ENCODE measurements at places on chromosomes 7 and 10.

- no peak for DNase-seq
Measured at GRCh38 chr7:131157530-131158243, 170.0 kb upstream of the MKLN1 start.

DNA sequence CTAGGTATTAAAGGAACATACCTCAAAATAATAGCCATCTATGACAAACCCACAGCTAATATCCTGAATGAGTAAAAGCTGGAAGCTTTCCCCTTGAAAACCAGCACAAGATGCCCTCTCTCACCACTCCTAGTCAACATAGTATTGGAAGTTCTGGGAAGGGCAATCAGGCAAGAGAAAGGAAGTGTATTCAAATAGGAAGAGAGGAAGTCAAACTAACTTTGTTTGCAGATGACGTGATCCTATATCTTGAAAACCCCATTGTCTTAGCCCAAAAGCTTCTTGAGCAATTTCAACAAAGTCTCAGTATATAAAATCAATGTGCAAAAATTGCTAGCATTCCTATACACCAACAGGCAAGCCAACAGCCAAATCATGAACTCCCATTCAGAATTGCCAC lies 131.3 kb downstream of the FANK1 start:
- DNase-seq: no peak

DNA sequence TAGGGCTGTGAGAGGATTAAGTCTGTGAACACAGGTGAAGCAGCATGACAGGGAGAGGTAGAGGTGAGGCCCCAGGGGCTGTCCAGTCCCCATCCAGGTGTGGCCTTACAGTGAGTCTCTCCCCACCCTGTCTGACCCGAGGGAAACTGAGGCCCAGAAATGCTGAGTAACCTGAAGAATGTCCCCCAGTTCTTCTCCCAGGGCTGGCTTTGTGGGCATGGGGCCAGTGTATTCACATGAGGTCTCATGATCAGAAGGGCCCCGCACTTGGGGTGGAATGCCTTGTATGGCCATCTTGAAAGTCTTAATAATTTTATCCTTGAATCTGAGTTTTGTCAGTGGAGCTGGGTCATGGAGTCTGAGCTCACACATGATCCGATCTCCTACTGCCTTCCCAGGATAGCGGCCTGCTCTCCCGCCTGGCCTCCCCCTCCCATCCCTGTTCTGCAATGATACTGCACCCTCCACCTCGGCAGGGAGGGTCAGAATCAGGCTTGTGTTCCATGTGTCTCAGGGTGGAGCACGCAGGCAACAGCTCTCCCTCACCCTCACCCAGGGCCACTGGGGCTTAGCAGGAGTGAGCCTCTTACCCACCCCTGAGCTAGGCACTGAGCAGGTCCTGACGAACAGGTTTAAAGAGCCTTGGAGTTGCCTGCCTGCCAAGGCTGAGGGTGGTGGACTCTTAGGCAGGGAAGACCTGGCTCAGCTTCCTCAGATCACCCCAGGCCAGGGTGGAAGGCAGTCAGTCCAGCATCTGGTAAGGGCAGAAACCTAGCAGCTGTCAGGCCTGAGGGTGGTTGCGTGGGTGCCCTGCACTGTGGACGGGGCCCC lies 41.4 kb upstream of the NPFFR1 start:
- DNase-seq: no peak

GRCh38 chr7:33399528-33400213 lies 270.3 kb downstream of the BBS9 start:
- DNase-seq: no peak

DNA sequence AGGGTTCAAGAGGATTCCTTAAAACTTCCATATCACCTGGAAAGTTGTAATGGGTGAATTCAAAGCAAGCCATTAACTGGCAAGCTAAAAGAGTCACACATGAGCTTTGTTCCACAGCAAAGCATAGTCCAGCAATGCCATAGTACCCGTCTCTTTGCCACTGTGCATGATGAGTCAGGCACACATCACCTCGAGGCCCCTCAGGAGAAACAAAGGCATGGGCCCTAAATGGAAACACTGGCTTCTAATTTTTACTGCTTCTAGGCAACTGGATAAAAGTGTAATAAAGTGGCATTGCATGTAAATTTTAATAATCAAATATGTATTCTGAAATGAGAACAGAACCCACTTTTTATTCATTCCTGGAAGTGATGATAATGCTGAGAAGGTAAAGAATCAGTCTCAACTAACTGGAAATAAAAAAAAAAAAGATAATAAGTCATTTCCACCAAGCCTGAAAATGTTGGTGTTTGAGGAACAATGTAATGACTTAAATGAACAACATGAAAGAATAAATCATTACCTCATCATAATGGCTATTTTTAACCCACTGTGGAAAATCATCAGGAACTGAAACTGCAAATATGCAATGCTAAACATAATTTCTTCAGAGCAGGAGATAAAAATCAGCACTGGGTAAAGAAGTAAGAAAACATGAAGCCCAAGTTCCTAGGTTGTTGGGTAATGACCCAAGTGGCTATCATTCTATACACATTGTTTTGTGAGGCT lies 104.9 kb downstream of the CDK6 start:
- DNase-seq: no peak

DNA sequence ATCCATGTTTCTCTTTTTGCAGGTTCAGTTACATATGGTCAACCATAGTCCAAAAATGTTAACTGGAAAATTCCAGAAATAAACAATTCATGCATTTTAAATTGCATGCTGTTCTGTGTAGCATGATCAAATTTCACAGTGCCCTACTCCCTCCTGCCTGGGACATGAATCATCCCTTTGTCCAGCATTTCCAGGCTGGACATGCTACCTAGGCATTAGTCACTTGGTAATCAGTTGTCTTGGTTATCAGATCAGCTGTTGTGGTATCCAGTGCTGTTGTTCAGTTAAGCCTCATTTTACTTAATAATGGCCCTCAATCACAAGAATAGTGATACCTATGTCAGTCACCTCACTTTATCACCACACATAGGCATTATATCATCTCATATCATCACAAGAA lies 7.3 kb upstream of the PNLIP start:
- no peak for DNase-seq

Data from CD4-positive, alpha-beta T cell treated with Interferon alpha-2 for 1 hour (primary cell).